ENCODE measurements at places on chromosomes 16 and 17.
A peak's percentile ranks its signal among the peaks of the same experiment; 100 is the strongest.

DNA sequence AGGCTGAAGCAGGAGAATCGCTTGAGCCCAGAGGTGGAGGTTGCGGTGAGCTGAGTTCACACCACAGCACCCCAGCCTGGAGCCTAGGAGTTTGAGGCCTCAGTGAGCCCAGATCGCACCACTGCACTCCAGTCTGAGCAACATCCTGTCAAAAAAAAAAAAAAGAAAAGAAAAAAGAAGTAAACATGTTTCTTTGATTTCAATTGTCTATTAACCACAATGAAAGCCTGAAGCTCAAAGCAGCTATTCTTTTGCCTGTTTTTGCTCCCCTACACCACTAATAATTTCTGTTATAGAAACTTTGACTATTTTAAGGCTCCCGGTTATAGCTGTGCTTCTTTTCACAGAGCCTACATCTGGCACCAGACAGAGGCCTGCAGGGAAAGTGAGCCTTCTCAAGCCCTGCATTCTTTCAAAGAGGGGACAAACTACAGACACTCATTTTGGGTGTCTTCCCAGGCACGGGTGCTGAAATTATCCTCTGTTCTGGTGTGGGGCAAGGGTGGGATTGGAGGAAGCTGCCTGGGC is 14.2 kb upstream of the SLC52A1 start:
- peak; percentile 80 for DNase-seq

DNA sequence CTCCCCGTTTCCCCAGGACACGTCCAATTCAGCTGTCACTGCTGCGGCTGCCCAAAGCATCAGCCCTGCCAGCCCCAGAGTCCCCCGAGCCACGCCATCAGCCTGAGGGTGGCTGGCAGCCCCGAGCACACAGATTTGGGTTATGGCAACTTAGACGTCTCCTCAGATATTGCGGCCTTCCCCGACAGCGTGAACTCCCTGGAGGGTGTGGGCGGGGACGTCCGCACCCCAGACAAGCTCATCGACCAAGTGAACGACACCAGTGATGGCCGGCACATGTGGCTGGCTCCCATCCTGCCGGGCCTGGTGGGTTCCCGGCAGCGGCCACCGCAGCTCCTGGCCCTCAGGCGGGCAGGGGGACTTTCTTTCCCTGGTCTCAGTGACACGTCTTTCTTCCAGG is 224.8 kb downstream of the KATNIP start:
- no peak for DNase-seq

DNA sequence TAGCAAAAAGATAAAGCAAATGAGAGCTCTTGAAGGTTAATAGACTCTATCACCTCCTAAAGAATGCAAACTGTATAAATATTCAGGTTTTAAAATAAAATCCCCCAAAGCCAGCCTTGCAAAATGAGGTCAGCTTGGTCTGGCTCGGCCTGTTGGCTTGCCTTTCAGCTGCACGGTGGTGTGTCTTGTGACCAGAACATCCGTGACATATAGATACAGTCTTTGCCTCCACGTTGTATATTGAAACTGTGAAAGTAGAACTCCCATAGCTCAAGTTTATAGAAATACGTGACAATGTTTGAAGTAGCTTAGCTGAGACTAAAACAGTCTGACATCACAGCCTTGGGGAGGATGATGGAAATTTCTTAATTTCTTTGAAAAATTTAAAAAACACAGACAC is 236.6 kb upstream of the MYOCD start:
- DNase-seq, result no peak

GRCh38 chr16:77896415-77897128 is 108.2 kb downstream of the VAT1L start:
- no peak for DNase-seq

- no peak for DNase-seq
Measured at GRCh38 chr16:56855946-56856345, 9.1 kb upstream of the SLC12A3 start.

DNA sequence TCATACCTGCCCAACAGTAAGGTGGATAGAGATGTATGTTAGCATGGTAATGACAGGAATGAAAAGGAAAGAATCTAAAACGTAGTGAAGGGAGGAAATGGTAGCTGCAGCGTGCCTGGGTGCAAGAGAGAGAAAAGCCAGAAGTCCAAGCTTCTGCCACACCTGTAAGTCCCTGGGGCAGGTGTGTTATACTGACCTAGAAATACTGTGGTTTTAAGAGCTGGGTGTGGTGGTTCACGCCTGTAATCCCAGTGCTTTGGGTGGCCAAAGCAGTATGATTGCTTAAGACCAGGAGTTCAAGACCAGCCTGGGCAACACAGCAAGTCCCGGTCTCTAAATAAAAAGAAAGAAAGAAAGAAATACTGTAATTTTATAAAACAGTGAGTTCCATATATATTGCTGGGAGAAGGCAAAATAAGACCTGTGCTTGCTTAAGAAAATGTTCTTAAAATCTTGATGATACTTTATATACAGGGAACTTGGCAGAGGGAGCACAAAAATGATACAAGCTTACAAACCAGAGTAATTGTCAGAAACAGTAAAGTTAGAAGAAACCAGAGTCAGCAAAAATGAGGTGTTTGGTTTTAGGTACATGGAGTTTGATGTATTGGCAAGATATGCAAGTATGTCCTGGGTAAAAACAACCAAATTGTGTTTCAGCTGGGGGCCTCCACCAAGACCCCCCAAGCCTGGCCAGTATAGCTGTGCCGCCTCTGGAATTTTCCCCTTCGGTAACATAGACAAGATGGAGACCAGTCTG is 6.6 kb downstream of the ALOX12 start:
- no peak for DNase-seq

GRCh38 chr17:82236142-82236971 is 7.5 kb downstream of the SLC16A3 start:
- peak; percentile 70 for DNase-seq

DNA sequence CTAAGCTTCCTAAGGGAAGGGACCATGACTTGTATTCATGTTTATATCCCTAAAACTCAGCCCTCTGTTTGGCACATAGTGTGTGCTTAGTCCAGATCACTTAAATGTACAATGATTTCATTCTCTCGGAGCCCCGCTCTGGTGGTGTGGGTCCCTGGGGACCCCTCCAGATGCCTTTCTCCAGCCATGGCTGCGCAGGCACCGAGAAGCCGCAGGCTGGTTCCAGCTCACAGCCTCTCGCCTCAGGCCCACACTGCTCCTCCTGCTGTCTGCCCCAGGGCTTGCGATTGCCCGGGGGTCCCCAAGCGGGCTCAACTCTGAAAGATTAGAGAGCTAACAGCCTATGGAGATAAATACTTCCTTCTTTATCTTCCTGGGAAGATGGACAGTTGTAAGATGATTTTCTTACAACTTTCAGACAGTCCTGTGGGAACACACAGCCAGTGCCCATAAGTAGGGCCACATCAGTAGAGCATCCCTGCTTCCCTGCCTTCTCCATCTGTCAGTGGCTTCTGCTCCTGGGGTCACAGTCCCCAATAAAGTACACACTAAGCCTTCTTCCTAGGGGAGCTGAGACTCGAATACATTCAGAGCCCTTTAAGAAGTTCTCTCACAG is 66.2 kb downstream of the CENPV start:
- peak; percentile 68 for DNase-seq

GRCh38 chr17:17725011-17725751 is 43.9 kb downstream of the RAI1 start:
- no peak for DNase-seq

DNA sequence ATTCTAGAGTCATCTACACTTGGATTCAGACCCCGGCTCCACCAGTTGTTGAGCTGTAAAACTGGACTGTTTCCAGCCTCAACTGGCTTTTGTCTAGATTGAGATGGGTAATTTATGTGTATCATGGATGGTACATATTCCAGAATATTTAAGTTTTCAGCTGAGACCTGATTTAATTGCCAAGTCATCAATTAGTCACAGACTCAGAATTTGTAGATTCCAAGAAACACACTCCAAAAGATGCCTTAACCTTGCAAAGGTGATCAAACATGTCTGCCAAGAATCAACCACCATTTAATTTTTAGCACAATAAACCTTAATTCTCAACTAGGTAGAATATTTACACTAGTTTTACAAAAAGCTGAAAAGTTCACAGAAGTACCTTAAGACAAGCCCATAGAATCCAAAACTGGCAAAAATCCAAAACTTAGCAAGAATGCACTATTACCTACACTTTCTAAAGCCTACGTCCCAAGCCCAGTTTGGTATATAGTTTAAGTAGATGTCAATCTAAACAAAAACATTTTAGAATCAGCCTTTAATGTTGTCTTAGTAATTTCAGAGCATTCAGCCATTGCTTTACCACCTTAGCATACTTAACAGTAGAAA is 17.7 kb downstream of the SIAH1 start:
- no peak for DNase-seq

- DNase-seq, result no peak
Measured at GRCh38 chr17:71176928-71177443, 943.8 kb upstream of the SOX9 start.

GRCh38 chr17:50100921-50101345 is 5.8 kb downstream of the PDK2 start:
- no peak for DNase-seq

DNA sequence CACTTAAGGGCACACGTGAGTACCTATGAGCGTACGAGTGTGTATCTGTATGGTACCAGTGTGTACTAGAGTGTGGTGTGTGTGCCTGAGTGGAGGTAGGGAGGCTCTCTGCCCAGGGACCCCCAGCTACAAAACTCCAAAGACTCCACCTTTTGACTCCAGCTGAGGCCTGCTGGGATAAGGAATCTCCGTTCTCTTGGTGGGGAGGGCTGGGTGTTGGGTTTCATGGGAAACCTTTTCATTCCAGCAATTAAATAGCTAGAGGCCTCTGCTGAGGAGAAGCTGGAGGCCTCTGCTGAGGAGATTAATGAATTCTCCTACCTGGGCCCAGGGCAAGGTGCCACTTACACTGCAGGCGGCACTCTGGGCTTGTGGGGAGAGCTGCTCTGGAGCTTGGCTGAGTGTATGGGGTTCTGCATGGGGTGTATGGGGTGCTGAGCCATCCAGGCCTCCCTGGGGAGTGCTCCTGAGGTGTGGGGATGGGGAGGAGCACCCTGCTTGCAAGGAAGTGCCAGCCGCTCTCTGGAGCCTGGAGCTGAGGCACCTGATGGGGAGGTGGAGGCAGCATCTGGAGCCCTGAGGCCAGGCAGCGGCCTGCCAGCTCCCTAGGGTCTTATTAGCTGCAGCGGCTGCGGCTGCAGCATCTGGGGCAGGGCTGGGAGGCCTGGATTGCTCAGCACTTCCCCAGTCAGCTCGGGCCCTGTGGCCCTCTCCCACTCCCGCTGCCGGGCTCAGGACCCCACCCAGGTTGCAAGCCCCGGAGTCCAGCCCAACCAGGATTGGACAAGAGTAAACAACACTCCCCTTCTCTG is 4.6 kb downstream of the ANKRD13B start:
- DNase-seq, result no peak

GRCh38 chr17:57228911-57229310 is 27.4 kb upstream of the MSI2 start:
- DNase-seq, result no peak

DNA sequence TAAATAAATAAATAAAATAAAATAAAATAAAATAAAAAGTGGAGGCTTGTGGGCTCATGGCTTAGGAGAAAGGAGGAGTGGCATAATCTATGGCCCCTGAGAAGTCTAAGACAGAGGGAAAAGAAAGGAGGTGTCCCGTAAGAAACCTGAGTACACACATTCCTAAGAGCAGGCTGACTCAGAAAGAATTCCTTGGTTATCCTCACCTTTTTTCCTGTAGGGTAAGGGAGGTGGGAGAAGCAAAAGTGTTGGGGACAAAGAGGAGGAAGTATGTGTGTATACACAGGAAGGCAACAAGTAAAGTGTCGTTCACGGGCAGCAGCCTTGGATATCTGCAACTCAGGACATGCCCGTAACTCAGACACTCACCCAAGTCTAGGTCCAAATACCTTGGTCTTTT is 29.3 kb downstream of the MARF1 start:
- no peak for DNase-seq

DNA sequence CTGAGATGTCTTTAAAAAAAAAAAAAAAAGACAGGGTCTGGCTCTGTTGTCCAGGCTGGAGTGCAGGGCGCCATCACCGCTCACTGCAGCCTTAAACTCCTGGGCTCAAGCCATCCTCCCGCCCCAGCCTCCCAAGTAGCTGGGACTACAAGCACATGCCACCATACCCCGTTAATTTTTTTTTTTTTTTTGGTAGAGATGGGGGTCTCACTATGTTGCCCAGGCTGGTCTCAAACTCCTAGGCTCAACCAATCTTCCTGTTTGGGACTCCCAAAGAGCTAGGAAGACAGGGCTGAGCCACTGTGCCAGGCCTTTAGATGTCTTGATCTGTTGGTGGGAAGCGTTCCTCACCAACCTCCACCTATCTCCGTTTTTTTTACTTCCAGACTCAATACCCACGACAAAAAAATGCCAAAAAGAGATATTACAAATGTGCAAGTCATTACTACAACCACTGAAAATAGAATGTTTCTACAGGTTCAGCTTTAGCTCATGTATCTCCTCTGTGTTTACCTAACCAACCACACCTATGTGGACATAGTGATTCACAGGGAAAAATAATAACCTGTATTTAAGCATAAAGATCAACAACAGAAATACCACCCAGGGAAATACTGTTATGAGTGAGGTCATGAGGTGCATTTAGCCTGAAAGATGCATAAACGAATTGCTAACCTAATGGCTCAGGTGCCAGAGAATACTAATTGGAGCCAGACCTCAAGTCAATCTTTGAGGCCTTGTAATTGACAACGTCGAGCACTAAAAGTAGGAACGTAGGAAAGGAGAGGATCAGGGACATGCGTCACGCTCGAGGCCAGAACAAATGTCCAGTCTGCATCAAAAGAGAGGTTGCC is 22.6 kb downstream of the NACA2 start:
- DNase-seq, result no peak

DNA sequence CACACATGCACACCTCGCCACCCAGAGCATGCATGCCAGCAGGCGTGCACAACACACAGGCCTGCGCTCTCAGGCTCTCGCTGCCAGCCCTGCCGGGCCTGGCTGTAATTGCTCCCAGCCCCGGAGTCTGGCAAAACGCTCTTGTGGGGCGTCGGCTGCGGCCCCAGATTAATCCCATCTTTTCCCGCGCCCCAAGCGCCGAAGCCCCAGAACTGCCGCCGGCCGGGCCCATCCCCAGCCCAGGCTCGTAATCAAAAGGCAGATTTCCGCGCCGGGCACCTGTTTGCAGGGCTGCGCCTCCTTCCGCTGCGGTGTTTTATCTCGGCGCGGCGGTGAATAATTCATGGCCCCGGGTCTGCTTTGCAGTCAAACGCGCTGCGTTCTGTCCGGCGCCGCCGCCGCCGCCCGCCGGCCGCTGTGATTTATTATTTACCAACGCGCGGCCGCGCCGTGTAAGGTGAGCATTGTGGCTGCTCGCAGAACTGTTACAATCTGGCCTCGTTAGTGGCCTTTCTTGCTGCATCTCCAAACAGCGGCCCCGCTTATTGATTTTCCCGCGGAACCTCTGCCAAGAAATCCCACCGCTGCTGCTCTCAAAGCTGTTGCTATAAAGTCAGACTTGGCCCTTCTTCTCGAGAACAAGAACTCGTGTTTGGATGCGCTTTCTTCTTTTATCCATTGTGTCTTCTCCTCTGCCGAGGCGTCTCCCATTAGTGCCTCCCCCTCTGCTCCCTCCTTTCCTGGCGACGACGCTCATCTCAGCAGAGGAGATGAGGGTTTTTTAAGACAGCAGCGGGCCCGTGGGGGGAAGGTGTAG is 126.1 kb downstream of the IRX5 start:
- no peak for DNase-seq

- no peak for DNase-seq
Measured at GRCh38 chr16:80208015-80208414, 332.8 kb upstream of the DYNLRB2 start.

Data from CD4-positive, alpha-beta T cell treated with Interferon gamma for 1 hour (primary cell).